Mononuclear cell (primary cell): ENCODE measurements at places on chromosomes 4 and X. TPM values are rescaled to one million over a fixed set of nuclear protein-coding genes. Genes with fewer than 3 reads are reported as not detected.

The CHRDL1 gene
- total RNA-seq, result 0.10 TPM

The DDX53 gene
- not detected for total RNA-seq

The SH3D19 gene
- not detected for total RNA-seq

The DMP1 gene
- not detected for total RNA-seq

The PPBP gene
- 1,528 TPM for total RNA-seq

The ZMAT1 gene
- total RNA-seq, result 10.2 TPM

The TLR7 gene
- 3.0 TPM for total RNA-seq

The WDR17 gene
- 1.2 TPM for total RNA-seq

The TMEM35A gene
- not detected for total RNA-seq

The LETM1 gene
- total RNA-seq, result 16.0 TPM

The ARAP2 gene
- 201 TPM for total RNA-seq

The HPSE gene
- total RNA-seq, result 9.4 TPM

The SPOCK3 gene
- 0.10 TPM for total RNA-seq

The PCDH18 gene
- total RNA-seq, result 0.10 TPM

The ZNF185 gene
- total RNA-seq, result 24.9 TPM

The C4orf36 gene
- not detected for total RNA-seq

The PABPC1L2A gene
- not detected for total RNA-seq

The CTSO gene
- total RNA-seq, result 7.9 TPM
